ENCODE measurements at places on chromosomes 5 and 9. TPM values are rescaled to one million over a fixed set of nuclear protein-coding genes. Genes with fewer than 3 reads are reported as not detected.

Gene GRIN1
- total RNA-seq, result not detected

Gene PCDHGA4
- total RNA-seq, result 0.51 TPM

Gene SHISAL2B
- not detected for total RNA-seq

Gene MEF2C
- total RNA-seq, result 6.4 TPM

Gene ZBTB5
- 4.3 TPM for total RNA-seq

Gene BTNL8
- total RNA-seq, result 0.18 TPM

Gene ZNF366
- total RNA-seq, result 2.3 TPM

Gene STX17
- total RNA-seq, result 27.3 TPM

Gene CENPK
- 0.37 TPM for total RNA-seq

Gene FBXL7
- 0.81 TPM for total RNA-seq

Gene IFNB1
- not detected for total RNA-seq

Gene CDKN2B
- total RNA-seq, result 0.64 TPM

Gene ACTBL2
- total RNA-seq, result not detected

Gene ATG12
- 18.5 TPM for total RNA-seq

Gene GNA14
- 3.5 TPM for total RNA-seq

Gene MEIKIN
- 0.55 TPM for total RNA-seq

Gene LSM11
- total RNA-seq, result 0.92 TPM

Gene SOX30
- not detected for total RNA-seq

Gene PTTG1
- 0.95 TPM for total RNA-seq

Gene AQP3
- 67.1 TPM for total RNA-seq

Gene SLC4A9
- total RNA-seq, result not detected

Gene MORN5
- total RNA-seq, result not detected

Gene C9orf152
- total RNA-seq, result 1.3 TPM

Gene CCNB1
- total RNA-seq, result 5.4 TPM

Gene STPG3
- total RNA-seq, result not detected

Gene CPLANE1
- 6.7 TPM for total RNA-seq

Gene GNG10
- 18.8 TPM for total RNA-seq

Gene LCN15
- not detected for total RNA-seq

Gene ORM2
- 3,162 TPM for total RNA-seq

Gene SWI5
- 12.0 TPM for total RNA-seq

Gene CATSPER3
- total RNA-seq, result 1.1 TPM

Gene LVRN
- not detected for total RNA-seq

Gene BTNL3
- not detected for total RNA-seq

Gene ZNF608
- 4.2 TPM for total RNA-seq

Gene PROB1
- 0.46 TPM for total RNA-seq

Gene WNT8A
- not detected for total RNA-seq

Data from right lobe of liver (tissue), 6 donors.